Endothelial cell (in vitro differentiated cells): ENCODE measurements at places on chromosomes 3 and 15. TPM values are rescaled to one million over a fixed set of nuclear protein-coding genes. Genes with fewer than 3 reads are reported as not detected.

DNA sequence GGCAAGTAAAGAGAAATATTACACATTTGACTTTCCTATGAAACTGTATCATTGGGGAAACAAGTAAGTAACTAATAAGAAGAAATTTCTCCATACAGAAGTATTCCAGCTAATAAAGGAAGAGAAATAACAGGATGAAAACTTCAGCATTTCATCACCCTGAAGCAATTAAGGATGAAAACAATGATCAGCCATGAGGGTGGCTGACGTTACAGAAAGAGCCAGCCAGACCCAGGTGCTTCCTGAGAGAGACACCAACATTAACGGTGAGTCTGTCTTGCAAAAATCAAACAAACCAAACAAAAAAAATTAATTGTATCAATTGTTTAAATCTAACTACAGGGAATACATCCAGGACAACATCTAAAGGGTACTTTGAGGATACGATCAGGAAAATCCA is 190.0 kb downstream of the ARRDC4 start:
- no peak for DNase-seq

DNA sequence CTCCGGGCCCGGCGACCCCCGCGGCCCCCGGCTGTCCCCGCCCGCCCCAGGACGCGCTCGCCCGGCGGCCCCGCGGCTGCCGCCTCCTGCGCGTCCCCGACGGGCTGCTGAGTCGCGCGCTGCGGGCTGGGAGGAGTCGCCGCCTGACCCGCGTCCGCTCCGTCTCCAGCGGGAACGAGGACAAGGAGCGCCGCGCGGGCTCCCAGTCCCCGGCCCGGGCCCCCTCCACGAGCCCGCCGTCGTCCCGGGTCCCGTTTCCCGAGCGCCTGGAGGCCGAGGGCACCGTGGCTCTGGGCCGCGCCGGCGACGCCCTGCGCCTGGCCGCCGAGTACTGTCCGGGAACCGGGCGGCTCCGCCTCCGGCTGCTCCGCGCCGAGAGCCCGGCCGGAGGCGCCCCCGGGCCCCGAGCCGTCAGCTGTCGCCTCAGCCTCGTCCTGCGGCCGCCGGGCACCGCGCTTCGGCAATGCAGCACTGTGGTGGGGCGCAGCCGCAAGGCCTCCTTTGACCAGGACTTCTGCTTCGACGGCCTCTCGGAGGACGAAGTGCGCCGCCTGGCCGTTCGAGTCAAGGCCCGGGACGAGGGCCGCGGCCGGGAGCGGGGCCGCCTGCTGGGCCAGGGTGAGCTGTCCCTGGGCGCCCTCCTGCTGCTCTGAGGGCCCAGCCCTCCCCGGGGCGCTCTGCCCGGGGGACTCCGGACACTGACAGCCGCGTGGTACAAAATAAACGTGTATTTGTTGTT is 1.5 kb downstream of the C2CD4A start:
- peak; percentile 55 for DNase-seq

GRCh38 chr3:193095366-193095765 is 145.7 kb upstream of the PLAAT1 start:
- DNase-seq: no peak

DNA sequence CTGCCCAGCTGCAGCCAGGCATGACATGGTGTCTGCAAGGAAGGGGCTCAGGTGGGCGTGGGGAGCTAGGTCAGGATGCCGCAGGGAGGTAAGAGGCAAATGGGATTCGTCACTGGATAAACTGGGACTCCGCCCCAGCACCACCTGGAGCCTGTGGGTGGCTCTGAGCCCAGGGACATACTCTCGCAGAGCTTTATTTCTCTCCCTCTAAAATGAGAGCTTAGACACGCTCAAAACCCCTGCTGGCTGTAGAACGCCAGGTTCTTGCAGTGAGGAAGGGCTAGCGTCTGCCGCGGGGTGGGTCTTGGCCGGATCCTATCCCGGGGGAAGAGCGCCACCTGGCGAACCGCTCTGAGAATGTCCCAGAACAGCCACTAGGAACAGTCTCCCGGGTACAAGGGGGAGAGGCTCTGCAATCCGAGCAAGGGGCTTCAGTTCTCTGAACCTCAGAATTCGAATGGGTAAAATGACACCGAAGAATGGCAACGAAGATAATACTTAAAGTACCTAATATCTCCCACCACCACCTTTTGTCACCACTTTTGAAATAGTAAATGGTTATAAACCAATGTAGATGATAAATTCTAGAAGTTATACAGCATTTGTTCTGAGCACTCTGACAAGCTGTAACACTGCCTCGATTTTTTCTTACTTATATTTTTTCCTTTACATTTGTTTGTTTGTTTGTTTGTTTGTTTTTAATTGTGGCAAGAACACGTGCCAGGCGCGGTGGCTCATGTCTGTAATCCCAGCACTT is 53.2 kb upstream of the SRGAP3 start:
- peak; percentile 90 for DNase-seq

GRCh38 chr3:161700998-161701397 is 204.4 kb downstream of the OTOL1 start:
- DNase-seq: peak; percentile 4

- DNase-seq: no peak
These were observed 139.7 kb upstream of the RARB start for GRCh38 chr3:25288413-25288812.

GRCh38 chr15:99485153-99485961 is 80.4 kb upstream of the MEF2A start:
- DNase-seq: no peak

DNA sequence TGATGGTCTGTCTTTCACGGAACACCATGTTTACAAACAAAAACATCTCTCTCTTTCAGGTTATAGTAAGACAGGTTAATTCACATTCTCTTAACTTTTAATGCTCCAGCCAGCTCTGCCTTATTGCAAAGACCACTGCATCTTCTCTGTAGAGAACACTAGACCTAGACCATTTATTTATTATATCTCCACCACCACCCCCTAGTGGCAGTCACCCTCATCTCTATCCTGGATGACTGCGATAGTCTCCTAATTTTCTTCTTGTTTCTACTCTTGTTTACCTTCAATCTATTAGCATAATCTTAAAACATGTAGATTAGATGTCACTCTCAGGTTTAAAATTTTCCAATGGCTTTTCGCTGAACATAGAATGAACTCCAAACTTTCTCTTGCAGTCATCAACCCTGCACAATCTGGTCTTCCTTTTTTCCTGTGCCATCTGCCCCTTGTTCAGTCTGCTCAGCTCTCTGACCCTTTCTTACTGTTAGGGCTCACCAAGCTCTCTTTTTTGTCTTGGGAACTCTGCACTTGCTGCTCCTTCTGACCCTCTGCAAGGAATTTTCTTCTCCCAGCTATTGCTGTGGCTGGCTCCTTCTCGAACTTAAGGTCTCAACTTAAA is 155.6 kb downstream of the SQOR start:
- peak; percentile 10 for DNase-seq

- no peak for DNase-seq
These were observed 1.1 kb downstream of the SAMMSON start for GRCh38 chr3:70000563-70001081.

- DNase-seq: no peak
These were observed 644.1 kb downstream of the RBMS3 start for GRCh38 chr3:29924783-29925561.

GRCh38 chr3:70519913-70520659 is 207.6 kb upstream of the MDFIC2 start:
- no peak for DNase-seq

DNA sequence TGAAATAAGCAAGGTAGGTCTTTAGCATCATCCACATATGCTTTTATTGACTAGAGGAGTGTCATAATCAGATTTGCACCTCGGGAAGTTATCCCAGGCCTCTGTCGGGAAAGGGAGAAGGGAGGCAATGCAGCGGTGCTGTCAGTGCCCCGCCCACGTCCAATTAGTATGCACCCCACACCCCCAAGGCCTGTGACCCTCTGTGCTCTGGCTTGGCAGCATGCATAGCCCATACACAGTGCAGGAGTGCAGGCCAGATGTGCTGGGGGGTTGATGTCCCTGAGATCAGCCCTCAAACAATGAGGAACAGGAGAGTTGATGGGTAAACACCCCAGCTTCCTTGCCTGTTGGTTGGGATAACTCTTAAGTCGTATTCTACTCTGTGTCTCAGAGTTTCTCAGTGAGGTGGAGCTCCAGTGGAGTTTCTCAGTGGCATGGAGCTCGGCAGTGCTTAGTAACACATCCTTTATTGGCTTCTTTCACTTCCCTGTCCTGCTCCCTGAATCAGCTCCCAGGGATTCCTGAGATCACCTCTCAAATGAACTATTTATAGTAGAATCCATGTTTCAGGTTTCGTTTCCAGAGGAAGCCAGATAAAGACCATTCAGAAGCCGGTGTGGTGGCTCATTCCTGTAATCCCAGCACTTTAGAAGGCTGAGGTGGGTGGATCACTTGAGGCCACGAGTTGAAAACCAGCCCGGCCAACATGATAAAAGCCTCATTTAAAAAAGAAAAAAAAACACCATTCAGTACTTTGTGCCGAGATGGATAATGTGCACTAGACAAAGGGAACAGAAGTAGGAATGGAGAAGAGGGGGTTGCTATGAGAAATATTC is 26.7 kb upstream of the NDUFB4 start:
- no peak for DNase-seq

GRCh38 chr15:62066663-62067447 is at the start of gene C2CD4A:
TSS of gene C2CD4A (plus strand) at chr15:62066977. CDS start at chr15:62067614, 637 bp downstream.
- DNase-seq: peak; percentile 76

GRCh38 chr3:54146506-54147239 is 24.3 kb downstream of the CACNA2D3 start:
- DNase-seq: peak; percentile 71

DNA sequence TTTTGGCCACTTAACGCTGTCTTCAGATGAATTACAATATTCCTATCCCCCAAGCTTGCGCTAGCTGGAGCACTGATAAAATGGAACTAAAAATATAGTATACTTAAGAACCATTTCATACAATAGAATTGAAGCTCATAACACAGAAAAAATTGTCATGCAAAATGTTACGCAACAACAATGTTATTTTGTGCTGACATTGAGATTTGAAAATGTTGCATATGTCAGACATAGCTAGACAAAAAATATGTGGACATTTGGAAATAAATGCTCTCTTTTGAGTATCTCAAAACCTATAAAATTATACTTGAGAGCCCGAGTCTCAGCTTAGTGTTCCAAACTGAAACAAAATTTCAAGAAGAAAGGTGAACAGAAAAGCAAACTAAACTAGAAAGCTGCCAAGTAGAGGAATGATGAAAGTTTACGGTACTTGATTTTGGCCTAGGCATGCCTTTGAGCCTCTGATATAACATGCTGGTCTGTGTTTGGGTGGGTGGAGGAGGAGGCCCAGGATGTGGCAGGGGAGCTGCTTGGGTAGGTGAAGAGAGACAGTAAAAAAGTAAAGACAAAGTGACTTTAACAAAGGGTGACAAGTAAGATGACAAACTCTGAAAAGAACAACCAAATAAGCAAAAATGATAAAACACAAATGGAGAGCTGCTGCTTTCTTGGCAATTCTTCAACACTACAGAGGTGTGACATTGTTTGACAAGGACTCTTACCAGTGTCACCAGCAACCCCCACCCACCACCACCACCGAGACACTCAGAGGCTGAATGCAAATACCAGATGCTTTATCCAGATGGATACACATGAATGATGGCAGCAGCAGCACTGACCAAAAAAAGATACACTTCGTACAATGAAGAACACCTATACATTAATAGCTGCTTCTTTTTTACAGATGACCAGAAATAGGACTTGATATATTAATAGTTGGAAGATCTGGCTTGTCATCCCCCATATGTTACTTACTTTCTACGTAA is 129.3 kb upstream of the FEZF2 start:
- DNase-seq: no peak

- peak; percentile 65 for DNase-seq
These were observed at the start of gene ESYT3 for GRCh38 chr3:138434276-138434874. TSS of gene ESYT3 (plus strand) at chr3:138434616. CDS start at chr3:138434799, 183 bp downstream.

- no peak for DNase-seq
These were observed 254.6 kb upstream of the RBMS3 start for GRCh38 chr3:29026286-29026685.

GRCh38 chr3:175869404-175869803 is 1010.3 kb downstream of the NAALADL2 start:
- DNase-seq: no peak

GRCh38 chr3:14352002-14352627 is 50.3 kb upstream of the SLC6A6 start:
- no peak for DNase-seq

DNA sequence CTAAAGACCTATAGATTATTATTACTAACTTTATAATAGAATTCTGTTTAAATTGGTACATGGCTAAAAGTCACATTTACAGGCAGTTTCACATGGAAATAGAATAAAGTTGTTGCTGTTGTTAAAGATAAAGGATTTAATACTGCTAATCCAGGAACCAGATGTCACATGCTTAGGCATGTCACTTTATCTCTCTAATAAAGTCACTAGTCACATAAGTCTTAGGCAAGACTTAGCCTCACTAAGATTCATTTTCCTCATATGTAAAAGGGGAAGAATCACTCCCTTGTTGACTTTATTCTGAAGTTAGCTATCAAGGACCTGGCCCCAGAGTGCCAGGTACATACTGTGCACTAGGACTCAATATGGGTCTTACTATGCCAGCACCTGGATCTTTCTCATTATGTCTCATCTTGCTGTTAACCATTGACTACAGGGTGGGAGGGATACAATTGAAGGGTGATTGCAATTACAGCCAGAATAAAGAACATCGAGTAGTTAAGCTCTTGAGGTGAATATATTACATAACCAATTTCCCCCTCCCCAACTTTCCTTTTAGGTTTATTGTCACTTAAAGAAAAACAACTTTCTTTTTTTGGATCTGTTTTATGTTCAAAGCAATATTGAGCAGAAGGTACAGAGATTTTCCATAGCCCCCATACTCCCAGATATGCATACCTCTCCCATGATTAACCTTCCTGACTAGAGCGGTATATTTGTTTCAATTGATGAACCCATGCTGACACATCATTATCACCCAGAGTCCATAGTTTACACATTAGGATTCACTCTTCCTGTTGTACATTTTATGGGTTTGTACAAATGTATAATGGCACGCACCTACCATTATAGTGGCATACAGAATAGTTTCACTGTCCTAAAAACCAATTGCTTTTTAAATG is 36.6 kb downstream of the LNP1 start:
- no peak for DNase-seq

- DNase-seq: no peak
These were observed 35.3 kb downstream of the TSPAN3 start for GRCh38 chr15:77035584-77035983.

GRCh38 chr15:34101366-34102174 is at the start of the genes EMC7 and PGBD4:
TSS of gene EMC7 (minus strand) at chr15:34101862. CDS start at chr15:34101839, 23 bp downstream.
TSS of gene PGBD4 (plus strand) at chr15:34102083. CDS start at chr15:34102532, 449 bp downstream.
- peak; percentile 99 for DNase-seq

- no peak for DNase-seq
These were observed 38.6 kb downstream of the GASK1A start for GRCh38 chr3:43017593-43018195.

- no peak for DNase-seq
These were observed 1016.5 kb downstream of the ROBO1 start for GRCh38 chr3:78751266-78751665.

- DNase-seq: peak; percentile 23
These were observed 500 bp upstream of the RAB6B start for GRCh38 chr3:133896002-133896761.

The CYP19A1 gene
- total RNA-seq: not detected

The TRPM1 gene
- not detected for total RNA-seq

The SAMD7 gene
- not detected for total RNA-seq

The PLS1 gene
- total RNA-seq: 2.0 TPM

The GOLGA6B gene
- not detected for total RNA-seq

The PLCH1 gene
- 20.9 TPM for total RNA-seq

The SYNPR gene
- total RNA-seq: not detected

The GTF2E1 gene
- 59.0 TPM for total RNA-seq
